ENCODE measurements at places on chromosomes 16 and 17.

DNA sequence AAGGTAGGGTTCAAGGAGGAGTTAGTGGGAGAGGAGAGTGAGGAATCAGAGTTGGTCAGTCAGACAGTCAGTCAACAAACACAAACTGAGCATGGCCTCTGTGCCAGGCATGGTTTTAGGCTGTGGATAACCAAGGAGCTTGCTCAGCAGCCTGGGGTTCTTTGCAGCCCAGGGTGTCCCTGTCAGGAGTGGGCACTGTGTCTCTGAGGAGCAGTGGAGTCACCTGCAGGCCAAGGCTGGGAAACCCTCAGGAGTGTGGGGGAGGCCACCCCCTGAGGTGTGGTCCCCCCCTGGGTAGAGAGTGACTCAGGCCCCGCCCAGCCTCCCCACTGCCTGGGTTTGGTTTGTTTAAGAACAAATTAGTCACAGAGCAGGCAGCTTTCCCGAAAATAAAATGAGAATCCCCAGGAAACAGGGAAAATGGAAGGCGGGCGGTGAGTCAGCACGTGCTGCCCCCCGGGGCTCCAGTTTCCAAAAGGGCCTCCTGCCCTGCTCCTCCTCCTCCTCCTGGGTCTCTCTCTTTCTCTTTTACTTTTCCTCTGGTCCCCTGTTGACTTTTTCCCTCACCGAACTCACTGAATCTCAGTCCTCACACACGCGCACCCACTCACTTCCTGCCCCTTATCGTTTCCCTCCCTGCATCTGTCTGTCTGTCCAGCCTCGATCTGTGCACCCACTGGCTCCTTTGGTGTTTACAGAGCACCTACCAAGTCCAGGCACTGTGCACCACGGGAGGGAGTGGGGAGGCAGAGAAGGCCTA, 44.3 kb downstream of the SOCS3 start:
- peak; percentile 60 for DNase-seq

GRCh38 chr16:69848637-69849545, 86.8 kb downstream of the WWP2 start:
- no peak for DNase-seq

- DNase-seq, result no peak
Measured at GRCh38 chr17:78154903-78155811, 9.0 kb downstream of the C17orf99 start.

- no peak for DNase-seq
Measured at GRCh38 chr17:31216031-31216751, 80.8 kb downstream of the OMG start.

DNA sequence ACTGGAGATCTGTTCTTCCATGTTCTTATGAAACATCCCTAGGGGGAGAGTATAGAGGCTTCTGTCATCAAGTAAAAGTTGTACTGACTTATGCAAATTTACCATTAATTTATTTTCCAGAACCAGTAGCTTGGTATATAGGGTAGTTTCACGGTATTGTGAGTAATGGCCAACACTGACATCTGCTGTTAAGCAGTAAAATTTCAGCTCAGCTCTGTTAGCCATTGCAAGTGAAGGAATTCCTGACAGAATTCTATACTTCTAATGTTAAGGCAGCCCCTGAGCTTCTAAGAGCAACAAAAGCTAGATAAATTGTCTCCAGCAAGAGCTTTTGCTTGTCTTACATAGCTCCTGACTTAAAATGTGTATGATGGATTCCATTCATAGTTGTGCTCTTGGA, 613.5 kb upstream of the C16orf82 start:
- DNase-seq, result no peak

DNA sequence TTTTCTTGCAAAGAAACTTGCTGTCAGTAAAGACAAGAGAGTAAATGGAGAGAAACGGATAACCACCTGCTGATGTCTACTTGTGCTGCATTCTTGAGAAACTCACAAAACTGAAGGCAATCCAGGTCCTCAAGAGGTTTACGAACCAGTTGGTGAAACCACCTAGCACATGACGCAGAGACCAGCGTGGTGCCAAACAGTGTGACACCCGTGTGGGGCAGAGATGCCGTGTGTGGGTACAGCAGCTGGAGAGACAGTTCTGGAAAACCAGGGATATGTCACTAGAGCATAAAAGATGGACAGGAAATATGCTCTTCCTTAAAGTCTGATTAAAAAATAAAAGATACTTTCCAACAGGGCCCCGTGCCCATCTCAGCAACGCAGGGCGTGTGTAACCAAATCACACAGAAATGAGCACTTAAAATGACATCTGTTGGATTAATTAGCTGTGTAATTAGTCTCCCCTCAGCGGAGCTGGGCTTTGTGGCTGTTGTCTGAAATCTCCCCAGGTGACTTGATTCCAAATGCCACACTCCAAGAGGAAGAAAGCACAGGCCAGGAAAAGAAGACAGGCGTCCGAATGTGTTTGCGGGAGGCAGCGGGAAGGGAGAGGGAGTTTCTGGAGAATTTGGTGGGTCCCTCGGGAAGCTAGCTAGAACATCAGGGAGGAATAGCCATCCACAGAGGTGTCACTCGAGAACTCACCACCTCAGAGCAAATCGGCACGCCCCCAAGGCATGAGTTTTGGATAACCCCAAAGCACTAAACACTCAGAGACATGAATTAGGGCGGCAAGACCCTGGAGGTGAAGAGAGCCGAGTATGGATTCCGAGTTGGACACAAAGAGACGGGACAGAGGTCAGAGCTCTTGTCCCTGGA, 109.8 kb downstream of the ZFHX3 start:
- no peak for DNase-seq

DNA sequence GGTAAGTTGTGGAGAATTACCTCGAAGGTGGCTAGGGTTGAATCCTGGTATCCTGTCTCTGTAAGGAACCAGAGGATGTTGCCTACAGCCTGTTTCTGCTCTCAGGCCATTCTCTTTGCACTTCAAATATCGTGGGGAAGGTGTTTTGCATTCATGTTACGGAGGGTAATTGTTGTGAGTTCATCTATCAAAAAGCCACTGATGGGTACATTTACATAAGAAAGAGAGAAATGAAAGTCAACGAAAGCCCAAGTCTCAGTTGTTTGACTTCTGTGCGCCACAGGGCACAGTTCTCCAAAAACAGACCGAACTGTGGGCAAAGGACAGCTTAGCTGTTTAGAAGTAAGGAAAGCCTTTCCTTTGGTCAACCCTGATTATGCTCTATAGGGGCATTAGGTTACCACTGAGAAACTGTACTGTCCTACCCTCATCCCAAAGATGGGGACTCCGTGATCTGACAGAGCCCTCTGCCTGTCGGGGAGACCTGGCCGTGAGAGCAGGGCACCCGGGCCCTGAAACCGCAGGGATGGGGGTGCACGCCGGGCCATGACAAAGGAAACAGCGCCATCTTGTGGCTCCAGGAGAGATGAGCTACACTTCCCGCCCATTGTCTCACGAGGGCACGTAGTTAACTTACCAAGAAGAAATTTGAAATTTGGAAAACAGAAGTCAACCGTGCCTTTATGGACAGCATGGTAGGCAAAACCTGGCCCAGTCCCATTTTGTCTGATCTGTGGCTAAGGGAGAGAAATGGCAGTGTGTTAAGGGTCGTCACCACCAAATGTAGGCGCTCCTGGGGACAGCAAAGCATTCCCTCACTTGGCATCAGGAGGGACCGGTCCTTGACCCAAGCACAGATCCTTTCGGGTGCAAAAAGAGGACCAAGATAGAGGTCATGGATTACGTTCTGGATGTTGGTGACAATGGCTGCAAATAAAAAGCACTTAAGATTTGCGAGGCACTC, 74.5 kb upstream of the DYNLRB2 start:
- DNase-seq, result peak; percentile 50

GRCh38 chr16:67940446-67941089, 3.4 kb downstream of the LCAT start:
- no peak for DNase-seq

All from stimulated activated CD4-positive, alpha-beta T cell treated with anti-CD3 and anti-CD28 coated beads, Interleukin-4, amount 100 ng/mL, for 48 hours (primary cell).